SK-N-DZ (cell line): ENCODE measurements at places on chromosomes 5 and 9.

DNA sequence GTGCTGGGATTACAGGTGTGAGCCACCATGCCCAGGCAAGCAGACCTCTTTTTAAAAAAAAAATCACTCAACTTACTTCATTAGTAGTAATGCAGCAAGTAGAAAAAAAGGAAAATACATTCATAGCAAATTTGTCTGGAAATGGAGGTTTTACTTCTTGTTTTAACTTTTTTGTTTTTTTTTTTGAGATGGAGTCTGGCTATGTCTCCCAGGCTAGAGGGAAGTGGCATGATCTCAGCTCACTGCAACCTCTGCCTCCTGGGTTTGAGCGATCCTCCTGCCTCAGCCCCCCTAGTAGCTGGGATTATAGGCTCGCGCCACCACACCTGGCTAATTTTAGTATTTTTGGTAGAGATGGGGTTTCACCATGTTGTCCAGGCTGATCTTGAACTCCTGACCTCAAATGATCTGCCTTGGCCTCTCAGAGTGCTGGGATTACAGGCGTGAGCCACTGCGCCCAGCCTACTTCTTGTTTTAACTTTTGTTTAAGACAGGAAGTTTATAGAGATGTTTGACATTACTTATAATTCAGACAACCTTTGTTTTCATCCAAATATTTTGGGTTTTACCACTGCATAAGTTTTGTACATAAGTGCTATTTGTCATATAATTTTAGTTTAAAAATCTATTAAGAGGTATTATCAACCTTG lies 26.5 kb downstream of the UBE2R2 start:
- no peak for DNase-seq

GRCh38 chr9:75105019-75105540 lies 16.8 kb downstream of the OSTF1 start:
- no peak for DNase-seq

DNA sequence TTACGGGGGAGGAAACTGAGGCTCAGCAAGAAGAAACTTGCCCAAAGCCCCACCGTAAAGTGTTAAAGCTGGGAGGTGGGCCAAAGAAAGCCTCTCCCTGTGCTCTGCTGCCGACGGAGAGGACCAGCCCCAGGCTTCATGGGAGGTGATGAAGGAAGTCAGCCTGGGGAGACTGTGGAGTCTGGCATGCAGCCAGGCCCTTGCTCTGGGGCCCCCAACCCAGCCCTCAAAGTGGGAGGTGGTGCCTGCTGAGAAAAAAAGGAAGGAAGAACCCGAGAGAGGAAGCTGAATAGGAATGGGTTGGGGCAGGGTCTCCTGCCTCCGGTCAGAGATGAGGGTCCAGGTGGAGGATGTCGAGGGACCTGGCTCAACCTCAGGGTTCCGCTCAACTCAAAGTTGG lies 3.8 kb downstream of the RNF44 start:
- DNase-seq: no peak

DNA sequence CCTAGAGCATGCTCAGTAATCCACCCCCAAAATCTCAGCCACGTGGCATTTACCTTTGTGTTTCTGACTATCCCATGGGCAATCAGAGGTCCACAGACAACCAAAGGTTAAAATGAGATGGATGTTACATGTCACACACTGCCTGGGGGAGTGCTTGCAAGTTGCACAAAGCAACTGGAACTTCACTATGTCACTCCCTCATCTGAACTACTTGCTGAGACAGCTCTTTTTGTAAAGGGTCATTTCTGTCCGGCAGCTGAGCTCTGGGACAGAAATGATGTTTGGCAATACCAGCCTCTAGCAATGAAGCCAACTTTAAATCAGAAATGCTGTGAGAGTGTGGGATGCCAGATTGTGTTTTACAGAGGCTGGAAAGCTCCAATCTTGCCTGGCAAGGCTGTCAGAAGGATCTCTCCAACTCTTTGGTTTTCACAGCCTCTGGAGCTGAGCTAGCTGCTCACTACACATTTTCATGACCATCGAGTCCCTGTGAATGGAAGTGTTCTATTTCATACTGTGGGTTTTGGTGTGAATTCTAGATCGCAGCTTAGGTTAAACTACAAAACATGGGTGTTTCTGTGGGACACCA lies 66.3 kb upstream of the TMEM215 start:
- DNase-seq: no peak

GRCh38 chr9:36962691-36963090 lies 71.4 kb downstream of the PAX5 start:
- DNase-seq: no peak
